Stimulated activated CD8-positive, alpha-beta memory T cell treated with anti-CD3 and anti-CD28 coated beads, Interleukin-4, amount 100 ng/mL, for 1 hour (primary cell): ENCODE measurements at places on chromosomes 13 and 19.

- DNase-seq: no peak
These were observed 10.5 kb downstream of the PMIS2 start for GRCh38 chr19:35596366-35596999.

DNA sequence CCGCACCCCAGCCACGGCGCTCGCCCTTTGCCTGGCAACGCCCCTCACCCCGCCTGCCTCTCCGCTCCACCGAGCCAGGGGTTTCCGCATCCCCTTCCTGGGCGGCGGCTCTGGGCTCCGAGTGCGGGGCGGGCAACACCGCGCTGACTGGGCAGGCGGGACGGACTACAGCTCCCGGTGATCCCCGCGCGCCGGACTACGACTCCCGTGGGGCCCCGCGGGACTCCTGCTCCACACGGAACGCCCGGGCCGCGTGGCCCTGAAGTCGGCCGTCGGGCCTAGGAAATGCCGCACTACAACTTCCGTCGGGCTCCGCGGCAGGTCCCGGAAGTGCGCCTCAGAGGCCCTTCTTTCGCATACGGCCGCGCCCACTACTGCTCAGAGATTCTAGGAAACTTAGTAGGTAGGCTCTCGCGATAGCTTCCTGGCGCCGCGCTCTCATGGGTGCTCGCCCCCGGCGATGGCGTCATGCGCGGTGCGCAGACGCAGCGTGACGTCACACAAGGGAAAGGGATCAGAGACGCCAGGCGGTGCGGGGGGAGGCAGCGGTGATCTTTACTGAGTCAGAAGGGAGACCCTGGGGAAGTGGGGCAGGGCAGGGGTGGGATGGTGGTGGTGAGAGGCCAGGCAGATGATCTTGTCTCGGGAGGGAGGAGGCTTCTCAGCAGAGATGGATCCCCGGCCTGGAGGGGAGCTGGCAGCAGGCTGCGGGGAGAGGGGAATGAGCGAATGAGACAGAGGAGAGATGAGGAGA is at the start of gene JOSD2:
TSS of gene JOSD2 (minus strand) at position 123 of the 754 bp plus-strand sequence. CDS start 760 bp downstream, outside the sequence.
- peak; percentile 92 for DNase-seq

GRCh38 chr13:77832339-77833100 is 86.1 kb downstream of the EDNRB start:
- no peak for DNase-seq

- no peak for DNase-seq
These were observed 366.8 kb downstream of the SLITRK1 start for GRCh38 chr13:83515268-83516015.

GRCh38 chr19:13033819-13034611 is 38.7 kb downstream of the NFIX start:
- no peak for DNase-seq

GRCh38 chr19:15173746-15174404 is 26.9 kb downstream of the NOTCH3 start:
- no peak for DNase-seq

DNA sequence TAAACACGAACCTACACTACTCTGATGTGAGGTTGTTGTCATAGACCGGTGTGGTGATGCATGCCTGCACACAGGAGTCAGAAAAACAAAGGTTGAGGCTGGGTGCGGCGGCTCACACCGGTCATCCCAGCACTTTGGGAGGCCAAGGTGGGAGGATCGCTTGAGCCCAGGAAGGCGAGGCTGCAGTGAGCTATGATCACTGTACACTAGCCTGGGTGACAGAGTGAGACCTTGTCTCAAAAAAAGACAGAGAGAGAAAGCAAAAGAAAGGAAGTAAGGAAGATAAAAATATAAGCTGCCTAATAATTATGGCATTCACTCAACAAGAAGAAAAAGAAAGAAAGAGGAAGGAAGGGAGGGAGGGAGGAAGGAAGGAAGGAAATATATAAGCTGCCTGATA is 9.3 kb downstream of the GP6 start:
- DNase-seq: no peak

GRCh38 chr13:113533161-113533840 is 42.8 kb upstream of the DCUN1D2 start:
- DNase-seq: no peak

- peak; percentile 97 for DNase-seq
These were observed 338 bp upstream of the UBE2M start for GRCh38 chr19:58558623-58559274.

DNA sequence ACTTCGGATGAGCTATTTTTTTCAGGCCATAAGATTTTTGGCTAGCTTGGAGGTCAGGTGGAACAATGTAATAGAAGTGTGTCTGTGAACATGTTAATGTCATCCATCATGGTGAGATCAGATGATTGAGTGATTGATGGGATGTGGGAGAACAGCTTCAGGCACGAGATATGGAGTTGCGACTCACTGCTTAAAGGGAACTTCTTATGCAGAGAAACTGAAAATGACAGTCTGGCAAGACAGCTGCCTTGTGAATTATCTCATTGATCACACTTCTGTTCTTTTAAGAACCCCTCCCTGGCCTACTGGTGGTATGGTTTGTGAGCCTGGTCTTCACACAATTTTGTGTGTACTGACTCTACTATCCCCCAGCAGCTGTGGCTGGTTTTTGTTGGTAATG is 96.0 kb downstream of the OLFM4 start:
- no peak for DNase-seq

DNA sequence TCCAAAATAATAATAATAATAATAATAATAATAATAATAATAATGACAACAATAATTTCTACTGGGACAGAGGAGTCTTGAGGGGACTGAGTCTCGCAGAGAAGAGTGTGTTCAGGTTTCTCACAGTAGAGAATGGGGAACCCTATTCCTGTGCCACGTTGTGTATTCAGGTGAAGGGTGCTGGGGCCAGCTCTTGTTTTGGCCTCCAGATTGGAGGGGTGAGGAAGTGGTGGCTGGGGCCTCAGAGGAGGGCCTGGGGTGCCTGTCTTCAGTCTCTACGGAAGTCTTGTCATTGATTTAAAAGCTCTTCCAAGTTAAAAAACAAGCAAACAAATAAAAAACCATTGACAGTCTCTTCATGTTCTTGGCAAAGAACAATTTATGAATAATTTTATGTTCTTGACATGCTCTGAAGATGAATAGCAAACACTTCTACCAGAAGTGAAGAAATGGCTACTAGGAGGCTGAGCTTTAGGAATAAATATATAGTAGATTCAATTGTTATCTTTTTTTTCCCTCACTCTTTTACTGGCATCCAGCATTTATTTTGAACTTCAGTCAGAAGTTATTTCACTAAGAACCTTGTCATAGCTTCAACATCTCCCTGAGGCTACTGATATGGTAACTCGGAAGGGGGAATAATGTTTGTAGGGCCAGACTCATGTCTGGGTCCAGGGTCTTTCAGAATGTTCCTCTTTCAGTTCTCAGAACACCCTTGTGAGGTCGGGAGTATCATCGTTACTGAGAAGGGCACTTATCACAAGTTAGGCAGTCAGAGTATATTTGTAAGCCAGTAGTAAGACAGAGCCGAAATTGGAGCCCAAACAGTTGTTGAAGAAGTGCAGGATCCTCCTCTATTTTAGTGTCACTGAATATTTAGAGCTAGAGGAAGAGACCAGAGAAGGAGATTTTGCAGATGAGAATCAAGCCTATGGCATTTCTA is 13.1 kb downstream of the LRCH1 start:
- no peak for DNase-seq

GRCh38 chr13:36370108-36370429 is 23.9 kb upstream of the SPART start:
- no peak for DNase-seq

GRCh38 chr19:47305309-47305751 is 4.3 kb upstream of the C5AR1 start:
- DNase-seq: peak; percentile 32

- no peak for DNase-seq
These were observed 8.4 kb downstream of the KANK3 start for GRCh38 chr19:8334458-8335342.

DNA sequence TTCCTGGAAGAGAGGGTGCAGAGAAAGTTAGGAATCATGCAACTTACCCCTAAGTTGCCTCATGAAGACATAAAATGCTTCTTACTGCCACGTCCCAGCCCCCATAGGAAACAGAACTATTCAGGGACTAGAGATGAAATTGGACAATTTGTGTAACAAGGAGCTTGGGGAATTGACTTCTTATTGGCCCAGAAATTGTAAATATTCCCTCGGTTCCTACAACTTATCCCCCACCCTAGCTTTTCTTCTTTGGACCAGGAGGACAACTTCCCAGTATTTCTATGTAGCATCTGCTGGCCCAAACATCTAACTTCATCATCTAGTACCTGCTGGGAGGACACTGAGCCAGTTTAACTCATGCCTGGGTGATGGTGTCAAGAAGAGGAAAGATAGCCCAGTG is at the start of gene OR1M1:
TSS of gene OR1M1 (plus strand) at position 301 of the 400 bp plus-strand sequence. CDS start 6,184 bp downstream, outside the sequence.
- no peak for DNase-seq

GRCh38 chr19:40717325-40717879 is 490 bp downstream of the ITPKC start:
- DNase-seq: no peak

- DNase-seq: peak; percentile 6
These were observed 23.3 kb upstream of the GGACT start for GRCh38 chr13:100611678-100612492.

DNA sequence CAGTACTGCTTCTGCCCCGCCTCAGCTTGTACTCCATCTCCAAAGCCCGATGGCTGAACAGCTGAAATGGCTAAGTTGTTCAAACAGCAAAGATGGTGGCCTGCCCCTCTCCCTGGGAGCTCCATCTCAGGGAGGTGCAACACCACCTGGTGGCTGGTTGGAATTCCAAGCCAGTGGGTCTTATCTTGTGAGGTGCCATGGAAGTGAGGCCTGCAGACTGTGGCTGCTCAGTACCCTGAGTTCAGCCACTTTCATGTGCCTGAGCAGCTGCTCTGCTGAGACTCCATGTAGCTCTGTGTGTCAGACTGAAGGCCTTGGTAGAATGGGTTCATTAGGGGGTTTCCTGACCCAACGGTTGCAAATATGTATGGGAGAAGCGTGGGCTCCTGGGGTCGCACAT is 67.3 kb upstream of the SPRY2 start:
- no peak for DNase-seq

- DNase-seq: no peak
These were observed 57.5 kb downstream of the SLC7A1 start for GRCh38 chr13:29537736-29538651.
